Ascending aorta (tissue), 2 donors: ENCODE measurements at places on chromosomes 16 and 17.
A peak's percentile ranks its signal among the peaks of the same experiment; 100 is the strongest.

GRCh38 chr17:44928950-44929720 is 13.8 kb upstream of the GFAP start:
- no peak for DNase-seq

DNA sequence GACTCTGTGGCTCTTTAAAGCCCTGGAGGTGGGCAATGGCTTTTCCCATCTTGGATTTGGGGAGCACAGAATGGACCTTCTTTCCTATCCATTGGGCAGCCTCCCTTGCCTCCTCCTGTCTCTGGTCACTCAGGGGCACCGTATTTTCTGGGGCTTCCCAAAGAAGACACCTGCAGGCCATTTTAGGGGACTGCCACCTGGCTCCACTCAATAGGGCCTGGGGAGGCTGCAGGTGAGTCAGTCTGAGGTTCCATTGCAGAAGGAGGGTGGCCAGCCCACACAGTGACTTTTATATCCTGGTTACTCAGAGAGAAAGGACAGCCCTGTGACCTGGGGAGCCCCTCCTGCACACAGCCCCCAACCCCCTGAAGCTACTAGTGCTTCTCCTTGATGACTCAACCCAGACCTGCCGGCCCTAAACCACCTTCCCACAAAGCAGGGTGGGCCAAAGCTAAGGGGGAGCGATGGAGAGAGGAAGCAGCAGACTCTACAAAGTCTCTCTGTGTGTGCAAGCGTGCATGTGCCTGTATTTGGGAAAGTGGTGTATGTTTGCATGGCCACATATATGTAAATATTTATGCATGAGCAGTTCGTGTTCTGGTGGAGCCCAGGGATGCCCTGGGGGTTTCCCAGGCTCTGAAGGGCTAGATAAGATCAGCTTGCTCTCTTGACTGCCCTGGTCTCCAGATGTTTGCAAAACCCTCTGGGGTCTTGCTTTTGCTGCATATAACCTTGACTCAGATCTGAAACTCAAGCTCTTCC is 5.0 kb downstream of the CX3CL1 start:
- no peak for DNase-seq

DNA sequence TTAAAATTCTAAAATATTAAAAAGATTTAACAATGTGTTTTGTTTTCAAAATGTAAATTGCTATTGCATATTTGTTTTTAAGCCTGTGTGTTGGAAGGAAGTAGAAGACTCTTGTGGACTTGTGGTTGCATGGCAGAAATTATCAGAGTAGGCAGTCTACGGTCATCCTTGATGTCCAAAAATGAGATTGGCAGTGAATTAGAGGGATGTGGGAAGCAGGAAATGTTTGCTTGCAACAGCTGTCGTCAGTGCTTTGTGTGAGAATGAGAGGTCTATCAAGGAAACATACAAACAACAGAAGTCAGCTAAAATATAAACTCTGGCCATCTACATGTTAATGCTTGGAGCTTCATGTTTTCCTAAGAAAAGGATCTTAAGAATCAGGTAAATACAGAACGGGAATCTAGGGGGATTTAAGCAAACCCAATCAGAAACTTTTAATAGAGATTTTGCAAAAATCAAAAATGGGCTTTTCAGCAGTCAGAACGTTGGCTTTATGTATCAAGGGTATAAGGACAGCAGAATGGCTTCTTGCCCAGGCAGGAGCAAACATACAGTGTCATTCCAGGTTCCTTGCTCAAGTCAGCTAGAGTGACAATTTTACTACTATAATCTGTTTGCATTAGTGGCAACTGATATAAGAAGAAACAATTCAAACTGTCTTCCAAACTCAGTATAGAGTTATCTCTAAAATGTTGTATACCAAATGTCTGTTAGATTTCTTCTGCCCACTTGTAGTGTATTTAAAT is 196.7 kb downstream of the CYB561 start:
- DNase-seq: no peak

DNA sequence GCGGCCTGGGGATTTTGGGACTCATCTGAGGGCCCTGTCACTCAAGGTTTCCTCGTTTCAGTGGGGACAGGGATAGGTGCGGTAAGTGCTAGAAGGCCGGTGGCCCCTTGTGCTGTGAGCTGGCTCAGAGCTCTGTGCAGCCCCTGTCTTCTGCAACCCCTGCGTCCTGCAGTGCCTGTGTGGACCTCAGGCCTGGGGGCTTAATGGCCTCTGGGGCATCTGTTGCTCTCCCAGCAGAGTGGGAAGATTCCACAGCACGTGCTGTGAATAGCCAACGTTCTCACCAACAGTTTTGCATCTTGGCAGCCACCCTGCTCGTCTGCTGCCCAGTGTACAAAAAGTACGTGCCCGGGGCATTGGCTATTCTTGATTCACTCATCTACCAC is 4.9 kb downstream of the FOXC2 start:
- DNase-seq: no peak

- no peak for DNase-seq
Measured at GRCh38 chr16:85430523-85431421, 182.3 kb upstream of the GSE1 start.

GRCh38 chr16:78444-79150 is 572 bp downstream of the MPG start:
- DNase-seq: peak; percentile 77

GRCh38 chr17:81966343-81967243 is 5.6 kb upstream of the NOTUM start:
- DNase-seq: no peak

DNA sequence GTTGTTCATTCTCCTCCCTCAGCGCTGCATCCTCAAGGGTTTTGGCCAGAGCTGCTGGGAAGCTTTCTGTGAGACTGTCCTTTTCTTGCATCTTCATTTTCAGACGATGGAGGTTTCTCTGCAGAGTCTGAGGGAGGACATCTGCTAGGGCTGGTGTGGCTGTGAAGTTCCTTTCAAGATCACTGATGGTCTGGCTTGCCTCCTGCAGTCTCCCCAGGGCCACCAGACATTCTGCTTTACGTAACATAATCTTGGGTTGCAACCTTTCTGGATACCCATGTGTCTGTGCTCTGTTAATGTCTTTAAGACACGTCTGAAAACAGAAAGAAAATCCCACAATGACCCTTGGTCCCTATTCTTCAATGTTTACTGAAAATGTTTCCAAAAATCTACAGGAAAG is 29.0 kb downstream of the SMYD4 start:
- no peak for DNase-seq

- DNase-seq: no peak
Measured at GRCh38 chr16:8600144-8600775, 9.9 kb upstream of the TMEM114 start.

DNA sequence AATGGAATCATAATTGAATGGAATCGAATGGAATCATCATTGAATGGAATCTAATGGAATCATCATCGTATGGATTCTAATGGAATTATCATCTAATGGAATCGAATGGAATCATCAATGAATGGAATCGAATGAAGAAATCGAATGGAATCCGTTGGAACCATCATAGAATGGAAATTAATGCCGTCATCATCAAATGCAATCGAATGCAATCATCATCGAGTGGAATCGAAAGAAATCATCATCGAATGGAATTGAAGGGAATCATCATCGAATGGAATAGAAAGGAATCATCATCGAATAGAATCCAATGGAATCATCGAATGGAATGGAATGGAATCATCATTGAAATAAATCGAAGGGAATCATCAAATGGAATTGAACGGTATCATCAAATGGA is 217.2 kb downstream of the SHCBP1 start:
- DNase-seq: no peak

DNA sequence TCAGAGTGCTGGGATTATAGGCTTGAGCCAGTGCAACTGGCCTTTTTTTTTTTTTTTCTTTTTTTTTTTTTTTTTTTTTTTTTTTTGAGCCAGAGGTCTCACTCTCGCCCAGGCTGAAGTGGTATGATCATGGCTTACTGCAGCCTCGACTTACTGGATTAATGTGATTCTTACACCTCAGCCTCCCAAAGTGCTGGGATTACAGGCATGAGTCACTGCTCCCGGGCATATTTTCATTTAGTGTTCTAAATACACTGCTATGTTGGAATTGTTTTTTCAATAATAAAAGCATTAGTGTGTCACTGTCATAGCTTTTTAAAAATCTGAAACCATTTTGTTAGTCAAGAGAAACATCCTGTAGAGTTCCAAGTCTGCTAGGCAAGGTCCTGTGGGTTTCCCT is 40.3 kb downstream of the NDE1 start:
- peak; percentile 74 for DNase-seq

DNA sequence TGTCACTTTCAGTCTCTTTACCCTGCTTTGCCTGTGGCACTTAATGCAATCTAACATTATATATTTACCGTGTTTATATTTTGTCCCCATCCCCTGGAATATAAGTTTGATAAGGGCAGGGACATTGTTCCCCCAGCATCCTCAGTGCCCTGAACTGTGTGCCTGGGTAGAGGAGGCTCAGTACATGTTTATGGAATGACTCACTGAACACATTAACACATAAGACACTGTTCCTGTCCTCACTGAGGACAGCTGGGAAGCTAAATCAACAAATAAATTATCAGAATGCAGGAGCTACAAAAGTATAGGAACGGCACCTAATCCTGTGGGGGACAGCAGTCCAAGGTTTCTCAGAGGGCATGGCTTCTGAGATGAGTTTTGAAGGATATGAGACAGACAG is 27.8 kb downstream of the GRIN2A start:
- no peak for DNase-seq

DNA sequence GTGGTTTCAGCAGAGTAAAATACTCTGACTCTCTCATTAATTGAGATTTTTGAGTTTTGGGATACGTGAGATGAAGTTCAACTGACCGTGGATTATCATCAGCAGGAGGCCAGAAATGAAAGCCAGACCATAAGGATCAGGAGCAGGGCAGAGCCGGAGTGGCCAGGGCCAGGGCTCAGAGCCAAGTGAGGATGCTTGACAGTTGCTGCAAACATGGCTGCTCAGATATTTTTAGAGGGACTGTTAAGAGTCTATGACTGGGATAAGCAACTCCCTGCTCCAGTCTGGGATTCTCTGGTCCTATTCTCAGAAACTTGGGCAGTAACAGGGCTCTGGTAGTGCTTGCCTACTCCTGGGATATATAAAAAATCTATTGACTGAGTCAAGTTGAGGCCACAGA is 17.6 kb upstream of the CDH13 start:
- DNase-seq: no peak

- DNase-seq: no peak
Measured at GRCh38 chr16:79519448-79519847, 81.1 kb downstream of the MAF start.

GRCh38 chr17:64236827-64237403 is 26.1 kb downstream of the TEX2 start:
- no peak for DNase-seq

DNA sequence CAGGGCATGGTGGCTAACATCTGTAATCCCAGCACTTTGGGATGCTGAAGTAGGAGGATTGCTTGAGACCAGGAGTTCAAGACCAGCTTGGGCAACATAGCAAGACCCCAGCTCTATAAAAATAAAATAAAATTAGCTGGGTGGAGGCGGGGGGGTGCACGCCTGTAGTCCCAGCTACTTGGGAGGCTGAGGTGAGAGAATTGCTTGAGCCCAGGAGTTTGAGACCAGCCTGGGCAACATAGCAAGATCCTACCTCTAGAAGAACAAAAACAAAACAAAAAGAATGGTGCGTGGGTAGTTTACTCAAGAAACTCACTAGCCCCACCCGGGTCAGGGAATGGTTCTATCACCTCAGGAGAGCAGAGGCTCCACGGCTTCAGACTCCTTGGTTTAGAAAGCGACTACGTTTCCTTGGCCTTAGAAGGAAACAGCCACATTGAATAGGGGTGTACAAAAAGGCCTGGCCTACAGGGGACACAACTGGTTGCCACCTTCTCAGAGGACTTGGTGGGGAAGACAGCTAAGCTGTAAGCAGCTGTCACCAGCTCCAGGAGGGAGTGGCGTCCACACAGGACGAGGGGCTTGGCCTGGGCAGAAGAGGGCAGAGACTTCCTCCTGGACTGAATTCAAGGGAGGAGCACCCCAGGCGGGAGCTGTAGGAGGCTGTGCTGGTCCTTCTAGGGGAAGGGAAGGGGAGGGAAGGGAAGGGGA is 716 bp downstream of the TK1 start:
- DNase-seq: no peak

DNA sequence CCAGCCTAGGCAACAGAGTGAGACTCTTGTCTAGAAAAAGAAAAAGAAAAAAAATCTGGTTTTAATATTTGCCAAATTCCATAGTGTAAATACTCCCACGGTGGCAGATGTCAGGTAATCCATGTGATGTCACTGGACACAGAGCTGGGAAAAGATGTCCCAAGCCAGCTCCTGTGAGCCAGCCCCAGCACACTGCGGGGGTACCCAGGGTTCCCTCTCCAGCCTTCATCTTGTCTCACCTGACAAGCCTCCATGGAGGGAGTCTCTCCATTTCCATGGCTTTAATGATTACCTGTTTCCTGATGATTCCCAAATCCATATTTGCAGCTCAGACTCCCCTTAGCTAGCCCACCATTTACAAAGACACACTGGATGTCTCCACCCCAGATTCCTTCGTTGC is 4.6 kb downstream of the CD300LB start:
- DNase-seq: no peak

DNA sequence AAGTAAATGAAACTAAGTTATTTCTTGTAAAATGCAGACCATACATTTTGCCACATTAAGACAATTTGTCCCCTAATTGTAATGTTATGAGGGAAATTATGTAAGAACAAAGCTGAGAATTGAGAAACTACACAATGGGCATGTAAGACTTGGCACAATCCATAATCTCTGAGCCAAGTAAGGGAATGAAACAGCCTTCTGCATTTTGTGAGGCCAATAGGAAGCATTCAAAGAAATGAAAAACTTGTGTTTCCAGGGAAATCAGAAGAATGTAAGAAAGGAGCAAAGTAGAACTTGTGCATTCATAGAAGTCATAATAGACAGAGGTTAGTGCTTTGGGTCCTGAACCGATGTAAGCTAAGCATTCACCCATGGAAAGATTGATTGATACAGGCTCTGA is 1.8 kb downstream of the KRTAP9-4 start:
- no peak for DNase-seq

DNA sequence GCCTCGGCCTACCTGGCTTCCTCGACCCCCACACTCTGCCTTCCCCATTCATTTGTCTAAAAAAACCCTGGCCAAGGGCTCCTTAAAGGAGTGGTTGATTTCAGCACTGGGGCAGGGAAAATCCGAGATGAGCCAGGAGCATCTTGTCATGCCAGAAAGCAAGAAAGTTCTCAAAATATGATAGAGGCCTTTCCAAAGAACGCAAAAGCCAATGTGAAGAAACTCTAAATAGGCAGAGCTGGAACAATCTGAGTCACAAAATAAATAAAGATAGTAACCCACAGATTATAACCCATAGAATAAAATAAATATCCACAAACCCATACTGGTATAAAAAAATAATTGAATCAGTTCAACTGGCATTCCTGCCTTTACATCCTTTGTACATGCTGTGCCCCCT is 192.3 kb upstream of the SALL1 start:
- DNase-seq: no peak

GRCh38 chr16:12122202-12122601 is 145.7 kb downstream of the SNX29 start:
- DNase-seq: no peak
